ENCODE measurements at places on chromosomes 5 and 9.

GRCh38 chr5:31964007-31964360 lies 210.1 kb downstream of the GOLPH3 start:
- DNase-seq = no peak

- no peak for DNase-seq
Measured at GRCh38 chr5:5044247-5044840, 95.8 kb upstream of the ADAMTS16 start.

DNA sequence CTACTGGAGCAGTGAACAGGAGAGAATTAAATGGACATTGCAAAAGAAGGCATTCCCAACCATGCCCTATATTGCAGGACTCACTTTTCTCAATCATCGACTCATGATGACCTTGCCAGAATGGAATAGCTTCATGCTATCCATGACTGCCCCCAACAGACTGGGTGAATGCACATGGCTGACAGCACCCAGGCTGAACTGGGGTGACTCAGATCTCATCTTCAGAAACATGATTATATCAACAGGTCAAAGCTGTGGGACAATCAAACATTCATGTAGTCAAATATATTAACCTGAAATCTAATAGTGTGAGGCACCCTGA lies 34.7 kb upstream of the MIER3 start:
- no peak for DNase-seq

DNA sequence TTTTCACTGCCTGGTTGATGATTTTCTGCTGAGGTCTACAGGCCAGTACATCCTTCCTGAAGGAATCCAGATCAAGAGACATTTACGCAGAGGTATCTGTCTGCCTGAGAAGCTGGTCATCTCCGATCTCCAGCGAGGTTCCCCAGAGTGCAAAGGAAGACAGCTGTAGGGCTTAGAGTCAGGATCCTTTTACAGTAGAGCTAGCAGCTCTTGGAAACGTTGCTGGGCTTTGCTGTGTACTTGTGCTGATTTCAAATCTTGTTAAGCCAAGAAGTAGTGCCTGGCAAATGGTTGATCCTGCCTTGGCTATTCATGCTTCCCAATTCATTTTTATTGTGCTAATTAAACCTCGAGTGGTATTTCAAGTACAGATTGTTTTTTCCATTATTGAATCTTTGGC lies 48.9 kb downstream of the NTRK2 start:
- DNase-seq = no peak

GRCh38 chr5:126189862-126190261 lies 233.3 kb upstream of the GRAMD2B start:
- DNase-seq = no peak

Data from sigmoid colon (tissue), 7 donors.